ENCODE measurements at places on chromosomes 6 and 20. TPM values are rescaled to one million over a fixed set of nuclear protein-coding genes. Genes with fewer than 3 reads are reported as not detected.

- peak; percentile 27 for DNase-seq
- no peaks in the 10 kb centered on the region for H3K4me1 ChIP-seq
- H3K4me3 ChIP-seq: no peak overlapping the region
These were observed 2.6 kb upstream of the WFDC8 start for GRCh38 chr20:45581702-45582101.

DNA sequence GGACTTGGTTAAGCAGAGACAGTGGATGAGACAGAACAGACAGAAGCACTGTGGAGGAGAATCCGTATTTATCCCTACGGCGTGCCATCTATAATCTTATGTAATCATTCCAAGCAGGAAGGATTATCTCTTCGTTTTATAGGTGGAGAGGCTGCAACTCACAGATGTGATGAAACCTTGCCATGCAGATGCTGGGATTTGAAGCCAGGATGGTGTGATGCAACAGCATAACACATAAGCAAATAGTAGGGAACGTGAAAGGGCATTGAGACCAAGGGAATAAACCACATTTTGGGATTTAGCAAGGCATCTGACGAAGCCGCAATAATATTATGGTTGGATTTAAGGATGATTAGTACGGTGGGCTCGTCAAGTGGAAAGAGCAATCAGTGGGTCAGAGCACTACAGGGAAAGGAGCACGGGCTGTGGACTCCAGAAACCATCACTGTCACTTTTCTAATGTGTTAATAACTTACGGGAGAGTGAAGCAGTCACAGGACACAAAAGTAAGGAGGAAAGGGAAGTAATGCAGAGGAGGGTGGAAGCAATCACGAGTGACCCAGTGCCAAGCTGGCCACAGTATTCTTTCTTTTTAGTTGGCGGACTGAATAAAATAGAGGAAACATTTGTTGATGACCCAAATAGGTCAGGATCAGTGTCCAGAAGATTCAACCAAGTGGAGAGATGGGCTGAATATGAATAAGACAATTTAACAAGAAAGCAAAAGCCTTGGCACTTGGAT lies 119.6 kb upstream of the EDN1 start:
- no peak overlapping the region for H3K27ac ChIP-seq
- H3K4me3 ChIP-seq: no peak overlapping the region
- no peaks in the 10 kb centered on the region for H3K36me3 ChIP-seq
- no peak for DNase-seq
- H3K27me3 ChIP-seq: no peaks in the 10 kb centered on the region

GRCh38 chr6:30364591-30364990 lies 19.6 kb downstream of the RPP21 start:
- no peak overlapping the region for H3K4me3 ChIP-seq
- H3K27me3 ChIP-seq: peaks cover 51% of the 10 kb centered on the region
- no peak overlapping the region for H3K27ac ChIP-seq
- DNase-seq: no peak

The LTB gene
- 0.52 TPM for total RNA-seq

The PGC gene
- total RNA-seq: not detected

DNA sequence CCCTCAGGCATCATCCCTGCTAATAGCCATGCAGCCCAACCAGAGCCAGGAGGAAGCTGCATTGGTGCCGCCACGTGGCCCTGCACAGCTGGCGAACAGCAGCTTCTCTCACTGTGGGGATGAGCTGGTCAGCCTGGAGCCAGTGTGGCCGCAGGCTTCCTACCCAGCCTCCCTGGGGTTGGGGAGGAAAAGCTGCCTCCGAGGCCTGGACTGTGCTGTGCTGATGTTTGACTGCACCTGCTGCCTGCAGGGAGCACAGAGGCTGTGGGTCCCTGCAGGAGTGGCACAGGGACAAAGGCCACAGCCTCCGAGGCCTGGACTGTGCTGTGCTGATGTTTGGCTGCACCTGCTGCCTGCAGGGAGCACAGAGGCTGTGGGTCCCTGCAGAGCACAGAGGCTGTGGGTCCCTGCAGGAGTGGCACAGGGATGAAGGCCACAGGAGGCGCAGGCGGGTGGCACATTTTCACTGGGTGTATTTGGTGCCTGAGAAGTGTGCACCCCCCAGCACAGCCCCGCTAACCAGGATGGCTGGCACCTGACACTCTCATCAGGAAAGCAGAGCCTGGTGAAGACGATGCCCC lies 83.9 kb downstream of the DLL1 start:
- H3K36me3 ChIP-seq: no peaks in the 10 kb centered on the region
- no peak overlapping the region for H3K4me3 ChIP-seq
- H3K4me1 ChIP-seq: no peaks in the 10 kb centered on the region
- H3K27ac ChIP-seq: no peak overlapping the region
- DNase-seq: no peak

The MLN gene
- not detected for total RNA-seq

- DNase-seq: peak; percentile 87
- no peaks in the 10 kb centered on the region for H3K36me3 ChIP-seq
- H3K27ac ChIP-seq: peak overlapping the region; percentile 80
- peak overlapping the region; percentile 37 for H3K4me3 ChIP-seq
- no peaks in the 10 kb centered on the region for H3K27me3 ChIP-seq
These were observed 39.1 kb downstream of the EPB41L2 start for GRCh38 chr6:131023834-131024504.

The TFAP2C gene
- total RNA-seq: 2.2 TPM

The MLIP gene
- 0.55 TPM for total RNA-seq

The ILRUN gene
- 63.3 TPM for total RNA-seq

The GHRH gene
- not detected for total RNA-seq

GRCh38 chr6:87045521-87046075 lies 49.3 kb downstream of the CGA start:
- no peak overlapping the region for H3K4me3 ChIP-seq
- H3K36me3 ChIP-seq: no peaks in the 10 kb centered on the region
- H3K27me3 ChIP-seq: no peaks in the 10 kb centered on the region
- no peaks in the 10 kb centered on the region for H3K4me1 ChIP-seq
- DNase-seq: no peak

The SDC4 gene
- total RNA-seq: 125 TPM

All from astrocyte (in vitro differentiated cells and primary cell).